SJSA1 (cell line): ENCODE measurements at places on chromosomes 1 and 21. TPM values are rescaled to one million over a fixed set of nuclear protein-coding genes. Genes with fewer than 3 reads are reported as not detected.

DNA sequence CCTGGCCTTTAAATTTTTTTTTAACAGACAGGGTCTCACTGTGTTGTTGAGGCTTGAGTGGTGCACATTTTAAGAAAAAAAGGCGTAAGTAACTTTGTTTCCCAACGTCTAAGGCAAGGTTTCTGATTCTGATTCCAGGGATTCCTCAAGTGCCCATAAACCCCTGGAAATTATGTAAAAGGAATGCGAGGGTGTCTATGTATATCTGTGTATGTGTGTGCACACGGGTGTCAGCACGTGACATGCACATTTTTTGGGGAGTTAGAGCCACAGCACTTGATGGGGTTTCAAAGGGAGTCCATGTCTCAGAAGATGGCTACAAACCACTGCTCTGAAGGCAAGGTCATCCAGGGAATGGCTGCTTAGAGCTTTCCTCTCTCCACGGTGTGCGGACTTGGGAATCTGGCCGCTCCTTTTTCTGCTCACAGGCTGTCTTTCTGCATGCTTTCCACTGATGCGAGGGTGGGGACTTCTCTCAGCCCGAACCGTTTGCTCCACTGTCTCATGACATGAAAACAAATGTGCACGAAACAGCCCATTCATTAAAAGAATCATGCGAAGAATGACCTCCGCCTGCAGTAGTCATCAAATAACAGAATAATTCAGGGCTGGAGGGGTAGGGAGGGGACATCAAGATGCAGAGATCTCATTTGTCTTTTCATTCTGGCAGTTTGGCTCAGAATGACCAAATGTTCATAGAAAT lies 18.7 kb upstream of the RERE start:
- DNase-seq, result no peak
- no peaks in the 10 kb centered on the region for H3K4me1 ChIP-seq

DNA sequence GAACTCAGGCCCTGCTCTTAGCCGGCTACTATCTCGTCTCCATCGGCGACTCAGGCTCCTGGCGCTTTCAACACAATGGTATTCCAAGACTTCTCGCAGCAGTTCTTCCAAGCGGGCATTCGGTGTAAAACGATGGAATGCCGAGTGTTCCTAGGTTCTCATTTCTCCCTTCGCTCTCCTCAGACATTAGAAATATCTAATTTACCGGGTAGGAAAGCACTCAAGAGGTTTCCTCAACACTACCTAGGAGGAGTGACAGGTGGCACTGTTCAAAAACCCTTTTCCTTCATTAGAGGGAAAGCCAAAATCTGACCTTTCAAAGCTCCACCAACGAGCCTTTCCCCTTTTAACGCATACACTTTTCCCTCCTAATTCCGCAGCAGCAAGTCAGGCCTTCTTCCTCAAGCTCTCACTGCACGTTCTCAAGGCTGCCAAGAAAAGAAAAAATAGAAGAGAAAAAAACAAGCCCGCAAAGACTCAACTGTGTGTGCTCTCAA lies 601 bp downstream of the UBE2G2 start:
- peaks cover 80% of the 10 kb centered on the region for H3K36me3 ChIP-seq
- H3K4me1 ChIP-seq, result peaks cover 20% of the 10 kb centered on the region
- peak overlapping the region; percentile 74 for H3K27ac ChIP-seq
- no peak for DNase-seq
- H3K4me3 ChIP-seq, result peak overlapping the region; percentile 90

DNA sequence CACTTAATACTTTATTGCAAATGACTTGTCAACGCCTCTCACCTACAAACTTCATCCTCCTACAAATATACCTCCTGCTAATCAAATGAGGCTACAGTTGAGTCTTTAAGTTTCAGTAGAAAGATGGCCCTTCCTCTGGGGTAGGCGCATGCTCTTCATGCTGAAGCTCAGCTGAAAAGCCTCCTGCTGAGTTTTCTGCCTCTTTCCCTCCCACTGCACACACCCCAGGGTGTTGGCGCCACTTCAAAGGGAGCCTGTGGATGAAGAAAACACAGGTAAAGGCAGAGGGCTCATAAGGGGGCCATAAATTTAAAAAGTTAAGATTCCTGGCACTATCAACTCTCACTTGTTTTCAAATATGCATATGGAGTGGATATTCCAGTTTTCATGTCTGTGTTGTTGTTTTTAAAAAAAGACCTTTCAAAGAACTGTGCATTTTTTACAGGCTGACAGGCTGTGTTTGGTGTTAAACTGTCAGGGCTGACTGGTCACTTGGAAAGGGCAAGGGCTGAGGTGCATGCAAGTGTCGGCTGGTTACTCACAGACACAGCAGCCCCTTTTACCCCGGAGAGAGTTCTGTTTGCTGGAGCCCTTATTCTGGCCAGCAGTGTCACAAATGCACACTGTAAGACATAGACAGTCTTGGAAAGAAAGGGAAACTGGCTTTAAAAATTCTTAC lies 42.9 kb upstream of the LGALS8 start:
- DNase-seq, result no peak
- H3K36me3 ChIP-seq, result no peaks in the 10 kb centered on the region
- H3K4me3 ChIP-seq, result no peak overlapping the region
- H3K27me3 ChIP-seq, result no peaks in the 10 kb centered on the region; the same call in 1 of the 2 replicates

GRCh38 chr1:175095978-175096607 lies 28.5 kb downstream of the TNN start:
- DNase-seq, result no peak
- H3K27ac ChIP-seq, result no peak overlapping the region
- H3K4me3 ChIP-seq, result no peak overlapping the region
- no peaks in the 10 kb centered on the region for H3K4me1 ChIP-seq
- H3K36me3 ChIP-seq, result no peaks in the 10 kb centered on the region; the same call in 1 of the 2 replicates

- H3K27me3 ChIP-seq, result peaks cover 42% of the 10 kb centered on the region
- no peaks in the 10 kb centered on the region for H3K4me1 ChIP-seq
- H3K27ac ChIP-seq, result no peak overlapping the region
- no peak for DNase-seq
- H3K4me3 ChIP-seq, result no peak overlapping the region
- H3K36me3 ChIP-seq, result no peaks in the 10 kb centered on the region
Measured at GRCh38 chr1:10701145-10701544, 95.3 kb downstream of the CASZ1 start.

DNA sequence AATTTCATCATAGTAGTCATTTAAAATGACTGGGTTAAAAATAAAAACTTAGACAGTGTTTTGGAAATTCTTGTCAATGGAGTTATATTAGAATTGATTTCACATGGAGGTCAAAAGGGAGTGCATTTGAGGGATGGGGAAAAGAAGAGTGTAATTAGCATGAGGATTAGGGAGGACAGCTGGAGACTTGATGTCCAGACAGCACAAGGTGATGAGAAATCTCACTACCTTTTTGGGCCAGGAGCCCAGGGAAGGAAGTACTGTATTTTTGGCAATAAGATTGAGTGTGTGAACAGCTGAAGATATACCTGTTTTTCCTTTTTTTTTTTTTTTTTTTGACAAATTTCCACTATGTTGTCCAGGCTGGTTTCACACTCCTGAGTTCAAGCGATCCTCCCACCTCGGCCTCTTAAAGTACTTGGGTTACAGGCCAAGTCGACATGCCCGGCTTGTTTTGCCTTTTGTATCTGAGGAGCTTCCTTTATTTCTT lies 163.6 kb downstream of the PAPPA2 start:
- no peak for DNase-seq
- no peak overlapping the region for H3K27ac ChIP-seq
- no peak overlapping the region for H3K4me3 ChIP-seq
- no peaks in the 10 kb centered on the region for H3K36me3 ChIP-seq
- H3K27me3 ChIP-seq, result no peaks in the 10 kb centered on the region

- H3K4me3 ChIP-seq, result no peak overlapping the region
- no peaks in the 10 kb centered on the region for H3K27me3 ChIP-seq
- H3K4me1 ChIP-seq, result no peaks in the 10 kb centered on the region
- no peak overlapping the region for H3K27ac ChIP-seq
- H3K36me3 ChIP-seq, result no peaks in the 10 kb centered on the region
Measured at GRCh38 chr1:48555271-48555670, 83.3 kb upstream of the SPATA6 start.

DNA sequence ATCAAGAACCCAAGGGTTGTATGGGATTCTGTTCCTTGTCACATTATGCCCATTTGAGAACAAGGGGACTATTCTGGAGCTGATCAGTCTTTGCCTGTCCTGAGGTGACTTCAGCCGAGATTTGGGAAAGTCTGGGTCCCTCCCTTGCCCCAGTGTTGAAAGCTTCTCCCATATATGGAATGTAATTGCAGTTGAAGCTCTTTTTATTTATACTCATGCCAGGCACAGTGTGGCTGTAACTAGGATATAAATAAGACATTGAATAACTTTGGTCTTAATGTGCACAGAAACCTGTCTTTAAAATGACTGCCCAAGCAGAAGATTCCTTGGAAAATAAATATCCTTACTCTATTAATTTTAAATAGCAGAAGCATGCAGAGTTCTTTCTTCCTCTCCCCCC lies 15.2 kb downstream of the AKNAD1 start:
- H3K36me3 ChIP-seq, result no peaks in the 10 kb centered on the region
- H3K27ac ChIP-seq, result no peak overlapping the region
- no peaks in the 10 kb centered on the region for H3K27me3 ChIP-seq
- no peaks in the 10 kb centered on the region for H3K4me1 ChIP-seq

DNA sequence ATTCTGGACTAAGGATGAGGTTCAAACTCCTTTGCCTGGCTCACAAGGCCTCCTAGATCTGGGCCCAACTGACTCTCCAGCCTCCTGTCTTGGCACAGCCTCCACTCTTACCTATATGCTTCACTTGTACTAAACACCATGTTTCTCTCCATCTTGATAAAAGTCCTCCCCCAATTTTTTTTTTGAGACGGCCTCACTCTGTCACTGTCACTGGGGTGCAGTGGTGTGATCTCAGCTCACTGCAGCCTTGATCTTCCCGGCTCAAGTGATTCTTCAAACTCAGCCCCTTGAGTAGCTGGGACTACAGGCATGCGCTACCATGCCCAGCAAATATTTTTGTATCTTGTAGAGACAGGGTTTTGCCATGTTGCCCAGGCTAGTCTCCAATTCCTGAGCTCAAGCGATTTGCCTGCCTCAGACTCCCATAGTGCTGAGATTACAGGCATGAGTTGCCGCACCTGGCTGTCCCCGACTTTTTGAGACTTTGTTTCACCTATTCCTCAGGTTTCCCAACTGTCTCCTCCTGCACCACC lies 39.7 kb downstream of the CD34 start:
- peaks cover 15% of the 10 kb centered on the region for H3K4me1 ChIP-seq
- no peak for DNase-seq
- H3K4me3 ChIP-seq, result no peak overlapping the region

DNA sequence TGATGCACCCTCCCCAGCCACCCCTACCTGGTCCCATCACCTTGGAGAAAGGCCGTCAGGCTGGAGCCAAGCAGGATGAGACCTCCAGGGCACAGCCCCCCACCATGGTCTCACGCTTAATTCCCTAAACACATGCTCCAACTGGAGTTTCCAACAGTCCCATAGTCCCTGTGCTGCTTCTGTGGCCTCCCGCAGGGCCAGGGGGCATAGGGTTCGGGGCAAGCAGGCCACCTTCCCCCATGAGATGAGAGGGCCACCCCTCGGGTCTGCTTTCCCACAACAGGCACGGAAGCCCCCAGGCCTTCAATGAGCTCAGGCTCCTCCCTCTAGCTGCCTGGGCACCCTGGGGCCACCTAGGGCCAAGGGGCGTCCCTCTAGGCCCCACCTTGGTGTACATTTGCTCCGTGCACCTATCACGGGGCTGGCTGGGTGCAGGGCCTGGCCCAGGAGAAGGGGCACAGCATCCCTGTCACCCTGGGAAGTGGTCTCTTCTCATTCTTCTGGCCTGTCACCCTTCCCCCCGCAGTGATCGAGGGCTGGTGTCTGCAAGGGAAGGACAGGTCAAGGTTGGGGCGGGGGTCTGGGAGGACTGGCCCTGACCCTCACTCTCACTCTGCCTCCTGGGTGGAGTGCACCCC lies 42.4 kb downstream of the TRIM11 start:
- H3K27ac ChIP-seq, result no peak overlapping the region
- H3K4me1 ChIP-seq, result no peaks in the 10 kb centered on the region
- H3K36me3 ChIP-seq, result no peaks in the 10 kb centered on the region
- DNase-seq, result no peak
- H3K4me3 ChIP-seq, result no peak overlapping the region

GRCh38 chr1:109624201-109625010 lies 4.8 kb downstream of the AMPD2 start:
- H3K27me3 ChIP-seq, result no peaks in the 10 kb centered on the region
- no peak overlapping the region for H3K4me3 ChIP-seq
- H3K4me1 ChIP-seq, result peaks cover 15% of the 10 kb centered on the region
- DNase-seq, result no peak
- peaks cover 36% of the 10 kb centered on the region for H3K36me3 ChIP-seq

- peaks cover 37% of the 10 kb centered on the region for H3K4me1 ChIP-seq
- peaks cover 90% of the 10 kb centered on the region for H3K36me3 ChIP-seq
- no peaks in the 10 kb centered on the region for H3K27me3 ChIP-seq
- DNase-seq, result peak; percentile 45
- H3K27ac ChIP-seq, result peak overlapping the region; percentile 57
- no peak overlapping the region for H3K4me3 ChIP-seq
Measured at GRCh38 chr1:31663622-31664452, 19.2 kb upstream of the PEF1 start.

DNA sequence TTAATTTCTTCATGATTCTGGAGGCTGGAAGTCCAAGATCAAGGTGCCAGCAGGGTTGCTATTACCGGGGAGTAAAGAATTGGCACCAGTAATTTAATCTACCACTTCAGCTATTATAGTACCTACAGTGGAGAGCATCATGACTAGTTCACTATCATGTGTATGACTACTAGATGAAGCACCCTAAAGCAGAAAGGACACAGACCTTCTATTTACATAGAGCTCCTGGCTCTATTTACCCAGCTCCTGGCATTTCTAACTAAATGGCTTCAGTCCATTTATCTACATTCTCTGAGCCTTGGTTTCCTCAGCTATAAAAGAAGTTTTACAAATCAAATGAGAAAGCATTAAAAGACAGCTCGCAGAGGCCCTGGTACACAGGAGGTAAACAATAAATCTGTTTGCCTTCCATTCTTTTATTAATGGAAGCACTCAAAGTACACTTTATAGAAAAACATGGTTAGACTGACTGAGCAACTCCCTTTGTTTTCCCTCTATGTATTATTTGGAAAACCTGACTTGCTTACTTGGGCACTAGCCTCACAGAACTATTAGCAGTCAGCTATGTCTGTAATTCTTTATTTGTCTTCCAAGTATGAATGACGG lies 203.0 kb downstream of the SLC35F3 start:
- DNase-seq, result no peak
- peaks cover 3% of the 10 kb centered on the region; the same call in 1 of the 2 replicates for H3K27me3 ChIP-seq
- H3K36me3 ChIP-seq, result no peaks in the 10 kb centered on the region
- H3K4me3 ChIP-seq, result no peak overlapping the region

GRCh38 chr1:86502721-86503405 lies 34.1 kb downstream of the CLCA1 start:
- H3K27ac ChIP-seq, result no peak overlapping the region
- H3K36me3 ChIP-seq, result no peaks in the 10 kb centered on the region
- no peak overlapping the region for H3K4me3 ChIP-seq

HSD11B1 gene
- 0.13 TPM in 1 of 2 replicates, not detected in the other for total RNA-seq

OR6N1 gene
- total RNA-seq, result not detected in 2 replicates

LGR6 gene
- not detected in 2 replicates for total RNA-seq

RPF1 gene
- total RNA-seq, result 49.9 and 80.0 TPM in 2 replicates

SPRR2B gene
- total RNA-seq, result not detected in 2 replicates

TRPM2 gene
- 14.8 and 16.1 TPM in 2 replicates for total RNA-seq

WRAP73 gene
- total RNA-seq, result 19.5 and 23.7 TPM in 2 replicates
